ENCODE measurements at places on chromosomes 6 and 20.

GRCh38 chr6:28635547-28636158 lies 110.0 kb downstream of the GPX5 start:
- no peak for DNase-seq

- no peak for DNase-seq
These were observed 397.5 kb downstream of the TAF4 start for GRCh38 chr20:61668065-61668650.

DNA sequence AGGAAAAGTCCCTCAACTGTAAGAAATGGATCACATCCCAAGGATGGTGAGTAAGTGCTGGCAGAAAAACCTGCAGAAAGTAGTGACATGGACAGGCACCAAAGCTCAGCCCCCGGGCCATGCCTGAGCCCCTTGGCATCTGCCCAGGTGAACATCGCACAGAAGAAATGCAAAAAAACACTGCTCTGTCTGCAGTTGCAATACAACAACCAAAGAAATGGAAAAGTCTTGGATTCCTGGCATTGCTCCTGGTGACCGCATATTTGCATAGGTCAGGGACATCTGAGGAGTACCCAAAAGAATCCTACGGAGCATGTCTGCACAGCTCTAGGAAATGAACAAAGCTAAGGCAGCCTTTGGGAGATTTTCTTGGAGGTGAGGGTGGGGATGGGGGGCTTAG lies 63.1 kb upstream of the PTPRT start:
- DNase-seq, result no peak

DNA sequence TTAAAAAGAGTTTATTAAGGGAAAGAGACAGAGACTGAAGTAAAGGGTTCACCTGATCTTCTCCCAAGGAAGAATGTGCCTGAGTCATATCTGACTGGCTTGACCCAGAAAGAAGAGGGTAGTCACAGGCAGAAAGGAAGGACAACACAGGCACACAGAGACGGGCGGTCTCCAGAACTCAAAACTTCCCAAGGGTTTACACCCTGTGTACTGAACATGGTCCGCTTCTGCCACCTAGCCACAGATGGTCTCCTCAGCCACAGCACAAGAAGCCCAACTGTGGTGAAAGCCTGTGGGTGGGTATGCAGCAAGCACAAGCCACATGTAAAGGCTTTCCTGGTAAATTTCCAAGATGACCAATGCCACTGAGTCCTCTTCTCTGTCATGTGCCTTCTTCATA lies 17.2 kb downstream of the UNC5CL start:
- peak; percentile 67 for DNase-seq

- DNase-seq, result no peak
These were observed 4.7 kb downstream of the SLCO4A1 start for GRCh38 chr20:62646851-62647520.

- peak; percentile 81 for DNase-seq
These were observed 27.0 kb upstream of the TFB1M start for GRCh38 chr6:155341130-155341828.

GRCh38 chr6:125453516-125453915 lies 151.7 kb upstream of the HDDC2 start:
- DNase-seq, result no peak

DNA sequence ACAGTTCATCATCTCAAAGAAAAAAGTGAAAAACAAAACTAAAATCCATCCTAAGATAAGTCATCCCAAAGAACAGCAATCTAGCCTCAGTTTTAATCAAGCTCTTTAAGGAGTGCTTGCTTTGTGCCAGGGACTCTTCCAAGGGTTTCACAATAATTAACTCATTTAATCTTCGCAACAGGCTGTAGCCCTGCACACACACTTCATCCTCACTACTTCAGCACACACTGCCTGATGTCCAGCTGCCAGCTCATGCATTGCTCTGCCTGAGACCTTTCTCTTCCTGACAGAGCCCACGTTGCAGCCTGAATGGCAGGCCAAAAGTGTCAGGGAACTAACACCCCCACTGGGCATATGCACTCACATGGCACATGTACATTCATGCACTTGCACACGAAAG lies 21.2 kb upstream of the PTPRT start:
- no peak for DNase-seq

DNA sequence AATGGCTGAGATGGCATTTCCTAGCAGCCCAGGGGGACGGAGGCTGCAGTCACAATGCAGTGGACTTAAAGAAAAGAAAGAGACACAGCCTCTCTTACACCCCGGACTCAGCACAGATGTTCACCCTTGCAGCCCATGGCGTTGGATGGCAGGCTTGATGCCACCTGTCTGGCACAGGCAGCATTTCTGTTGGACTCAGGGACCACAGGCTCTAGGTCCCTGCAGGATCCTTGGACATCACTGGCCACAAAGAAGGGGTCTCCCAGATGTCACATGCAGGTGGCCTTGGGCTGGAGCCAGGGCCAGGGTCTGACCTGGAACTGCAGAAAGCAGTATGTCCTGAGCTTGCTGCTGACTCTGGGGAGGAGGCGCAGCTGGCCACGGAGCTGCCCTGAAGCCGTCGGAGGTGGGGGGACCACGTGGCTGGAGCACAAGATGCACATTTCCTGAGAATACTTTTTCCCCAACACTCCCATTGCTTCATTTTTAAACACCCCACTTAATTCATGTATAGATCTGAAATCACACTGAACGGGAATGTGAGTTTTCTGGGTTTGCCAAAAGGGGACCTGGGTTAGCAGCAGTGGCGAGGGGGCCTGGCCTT lies 102.3 kb upstream of the SULF2 start:
- no peak for DNase-seq

GRCh38 chr6:14337152-14337551 lies 219.6 kb downstream of the CD83 start:
- no peak for DNase-seq

DNA sequence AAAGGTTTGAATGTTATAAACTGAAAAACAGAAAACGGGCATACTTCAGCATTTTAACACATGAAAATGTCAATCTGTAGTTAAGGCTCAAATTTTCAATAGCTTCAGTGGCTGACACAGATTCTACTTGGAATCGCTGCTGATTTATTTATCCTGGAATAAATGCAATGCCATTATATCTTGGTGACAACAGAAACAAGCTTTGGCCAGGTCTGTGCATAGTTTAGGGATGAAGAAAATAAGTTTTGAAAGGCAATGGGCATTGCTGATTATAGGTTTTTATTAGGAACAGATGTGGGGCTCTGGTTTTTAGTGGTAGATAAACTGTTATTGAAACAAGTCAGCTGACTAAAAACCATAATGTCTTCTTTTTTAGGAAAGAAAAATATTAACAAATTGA lies 96.8 kb upstream of the SOX4 start:
- no peak for DNase-seq

DNA sequence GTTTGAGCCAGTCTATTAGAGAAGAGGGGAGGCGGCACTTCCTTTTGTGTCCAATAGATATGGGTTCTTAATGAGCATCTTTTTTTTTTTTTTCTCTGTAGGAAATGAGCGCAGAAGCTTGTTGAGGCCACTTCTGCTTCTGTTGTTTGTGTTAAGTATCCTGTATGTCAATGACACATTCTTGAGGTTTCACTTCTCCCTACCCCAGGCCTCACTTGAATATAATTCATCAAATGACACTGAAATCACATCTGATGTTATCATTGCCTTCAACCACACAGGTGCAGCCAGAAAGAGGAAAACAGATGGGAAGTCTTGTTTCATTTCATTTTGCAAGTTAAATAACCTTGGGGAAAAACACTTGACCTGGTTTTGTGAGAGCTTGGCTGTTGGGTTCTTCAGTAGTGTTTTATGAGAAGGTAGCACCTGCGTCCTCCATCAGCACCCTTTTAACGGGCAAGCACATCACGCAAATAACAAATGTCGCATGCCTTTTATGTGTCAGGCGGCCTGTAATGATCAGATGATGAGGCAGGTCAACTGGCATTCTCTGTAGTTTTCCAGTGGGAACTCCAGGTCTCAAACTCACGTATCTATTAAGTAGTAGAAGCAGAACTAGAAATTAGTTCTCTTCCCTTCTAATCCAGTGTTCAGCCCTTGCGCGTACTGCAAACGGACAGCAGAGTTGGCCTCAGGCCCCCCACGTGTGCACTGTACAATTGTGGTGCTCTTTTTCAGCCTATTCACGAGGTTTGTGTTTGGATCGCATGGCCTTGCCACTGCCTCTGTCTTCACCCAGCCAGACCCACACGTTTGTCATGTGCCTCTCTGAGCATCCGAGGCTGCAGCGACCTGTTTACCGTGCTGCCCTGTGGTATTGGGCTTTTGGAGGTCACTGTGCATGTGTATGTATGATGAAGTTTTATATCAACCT lies 23.5 kb downstream of the PLEKHG1 start:
- DNase-seq, result no peak

DNA sequence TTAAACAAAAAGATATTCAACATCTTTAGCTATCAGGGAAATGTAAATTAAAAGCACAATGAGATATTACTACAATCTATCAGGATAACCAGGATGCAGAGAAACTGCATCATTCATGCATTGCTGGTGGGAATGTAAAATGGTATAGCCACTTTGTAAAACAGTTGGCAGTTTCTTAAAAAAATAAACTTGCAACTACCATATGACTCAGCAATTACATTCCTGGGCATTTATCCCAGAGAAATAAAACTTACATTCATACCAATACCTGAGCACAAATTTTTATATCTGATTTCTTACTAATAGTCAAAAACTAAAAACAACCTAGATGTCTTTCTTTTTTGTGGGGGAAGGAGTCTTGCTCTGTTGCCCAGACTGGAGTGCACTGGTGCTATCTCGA lies 190.3 kb upstream of the TAB2 start:
- DNase-seq, result no peak

- no peak for DNase-seq
These were observed 62.9 kb upstream of the KCNG1 start for GRCh38 chr20:51085769-51086168.

GRCh38 chr20:30506100-30506499 lies 751.4 kb upstream of the DEFB115 start:
- no peak for DNase-seq

GRCh38 chr6:3624250-3625136 lies 127.0 kb downstream of the PXDC1 start:
- DNase-seq, result no peak

DNA sequence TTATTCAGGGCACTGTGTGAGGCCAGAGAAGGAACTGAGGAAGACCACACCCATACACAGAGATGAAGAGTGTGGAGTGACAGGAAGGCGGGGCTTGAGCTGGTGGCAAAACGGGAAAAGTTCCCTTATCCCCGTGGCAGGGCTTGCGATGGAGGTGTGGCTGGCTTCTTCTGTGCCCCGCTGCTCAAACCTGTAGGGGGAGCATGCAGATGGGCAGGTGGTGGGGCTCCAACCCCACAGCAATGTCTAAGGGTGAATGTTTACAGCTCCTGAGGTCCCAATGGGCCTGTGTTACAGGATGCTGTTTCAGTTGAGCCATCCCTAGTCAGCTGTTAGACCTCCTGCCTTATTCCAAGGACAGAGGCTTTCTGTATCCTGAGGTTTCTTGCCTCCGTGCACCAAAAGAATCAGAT lies 105.9 kb downstream of the LY86 start:
- DNase-seq, result no peak

GRCh38 chr6:109240370-109241084 lies 141.7 kb downstream of the CD164 start:
- no peak for DNase-seq

DNA sequence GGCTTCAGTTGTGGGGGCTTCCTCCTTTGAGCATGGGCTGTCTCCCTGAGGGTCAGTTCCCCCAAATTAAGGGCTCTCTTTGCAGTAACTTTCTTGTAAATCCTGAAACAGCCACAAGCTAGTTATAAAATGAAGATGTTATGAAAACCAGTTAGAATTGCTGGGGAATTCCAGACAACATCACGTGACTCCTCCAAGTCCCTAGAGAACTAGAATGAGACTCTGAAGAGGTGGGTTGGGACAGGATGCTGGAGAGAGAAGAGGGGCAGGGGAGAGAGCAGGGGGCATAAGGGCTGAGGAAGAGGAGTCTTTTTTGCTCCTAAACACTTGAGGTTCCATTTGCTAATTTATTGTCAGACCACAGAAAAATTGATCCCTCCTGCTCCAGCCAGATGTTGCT lies 380.3 kb downstream of the DHX35 start:
- no peak for DNase-seq

GRCh38 chr20:48926821-48927220 lies 5.3 kb downstream of the ARFGEF2 start:
- no peak for DNase-seq

- DNase-seq, result no peak
These were observed 36.1 kb downstream of the NTSR1 start for GRCh38 chr20:62744741-62745191.

DNA sequence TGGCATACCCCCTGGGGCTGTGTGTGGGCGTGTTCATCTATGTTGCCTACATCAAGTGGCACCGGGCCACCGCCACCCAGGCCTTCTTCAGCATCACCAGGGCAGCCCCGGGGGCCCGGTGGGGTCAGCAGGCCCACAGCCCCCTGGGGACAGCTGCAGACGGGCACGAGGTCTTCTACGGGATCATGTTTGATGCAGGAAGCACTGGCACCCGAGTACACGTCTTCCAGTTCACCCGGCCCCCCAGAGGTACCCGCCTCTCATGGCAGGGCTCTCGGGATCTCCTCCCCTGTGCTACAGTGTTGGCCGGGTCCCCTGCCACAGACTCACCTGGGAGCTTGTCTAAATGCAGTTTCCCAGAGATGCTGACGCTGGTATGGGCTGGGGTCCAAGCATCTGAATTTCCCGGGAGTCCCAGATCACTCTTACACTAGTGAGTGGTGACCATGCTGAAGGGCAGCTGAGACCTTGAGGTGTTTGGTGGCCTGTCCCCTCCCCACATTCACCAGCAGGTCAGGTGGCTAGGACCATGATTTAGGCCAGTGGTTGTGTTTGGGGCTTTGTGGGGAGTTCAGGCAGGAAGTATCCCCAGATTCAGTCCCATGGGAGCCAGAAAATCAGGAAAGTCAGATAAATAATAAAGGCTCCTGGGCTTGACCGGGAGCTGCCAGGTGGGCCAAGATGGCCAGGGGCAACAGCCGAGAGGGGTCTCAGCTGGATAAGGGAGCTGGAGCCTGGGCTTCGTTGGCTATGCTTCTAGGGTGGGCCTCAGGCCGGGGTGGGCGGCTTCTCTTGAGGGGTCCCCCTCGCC lies 11.8 kb downstream of the ENTPD6 start:
- DNase-seq, result no peak

DNA sequence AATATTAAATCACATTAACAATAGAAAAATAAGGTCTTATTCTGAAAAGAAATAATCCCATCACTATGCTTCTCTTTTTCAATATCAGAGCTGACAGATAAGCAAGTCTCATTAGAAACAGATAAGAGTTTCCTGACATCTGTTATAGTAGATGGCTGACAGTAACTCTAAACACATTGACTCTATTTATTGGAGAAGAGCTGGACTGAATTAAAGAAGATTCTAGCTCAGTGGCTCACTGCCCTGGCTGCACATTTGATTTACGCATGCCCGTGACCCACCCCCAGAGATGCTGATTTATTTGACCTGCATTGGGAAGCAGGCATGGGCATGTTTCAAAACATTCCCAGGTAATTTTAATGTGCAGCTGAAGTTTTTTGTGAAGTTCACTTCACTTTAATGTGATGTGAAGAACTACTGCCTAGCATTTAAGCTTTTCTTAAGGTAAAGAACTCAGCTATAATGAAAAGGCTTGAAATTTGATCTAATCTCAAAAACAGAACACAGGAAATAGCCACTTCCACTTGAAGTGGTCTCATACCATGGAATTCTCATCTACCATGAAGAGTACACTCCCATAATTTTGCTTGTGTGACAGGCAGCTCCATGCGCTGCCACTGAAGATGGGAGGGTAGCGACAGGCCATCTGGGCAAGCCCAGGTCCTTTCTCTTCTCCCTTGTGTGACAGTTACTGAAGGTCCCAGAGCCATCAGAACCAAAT lies 162.3 kb downstream of the TPBG start:
- DNase-seq, result no peak

All from RCC 7860 (cell line).